T-helper 2 cell (primary cell): ENCODE measurements at places on chromosomes 4 and X.

DNA sequence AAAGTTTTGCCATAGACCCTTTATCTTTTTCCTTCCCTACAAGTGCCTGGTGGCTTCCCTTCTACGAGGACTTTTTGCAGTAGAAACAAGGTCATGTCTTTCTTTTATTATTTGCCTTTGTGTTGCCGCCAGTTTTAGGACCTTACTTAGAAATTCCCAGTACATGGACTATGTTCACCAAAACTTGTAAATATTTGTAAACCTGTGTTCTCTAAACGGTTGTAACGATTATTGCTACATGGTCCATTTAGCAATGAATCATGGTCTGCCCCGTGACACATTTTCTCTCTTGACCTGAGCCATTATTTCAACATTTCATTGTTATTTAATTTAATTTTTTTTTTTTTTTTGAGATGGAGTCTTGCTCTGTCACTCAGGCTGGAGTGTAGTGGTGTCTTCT lies 110.7 kb downstream of the MFAP3L start:
- DNase-seq, result no peak

DNA sequence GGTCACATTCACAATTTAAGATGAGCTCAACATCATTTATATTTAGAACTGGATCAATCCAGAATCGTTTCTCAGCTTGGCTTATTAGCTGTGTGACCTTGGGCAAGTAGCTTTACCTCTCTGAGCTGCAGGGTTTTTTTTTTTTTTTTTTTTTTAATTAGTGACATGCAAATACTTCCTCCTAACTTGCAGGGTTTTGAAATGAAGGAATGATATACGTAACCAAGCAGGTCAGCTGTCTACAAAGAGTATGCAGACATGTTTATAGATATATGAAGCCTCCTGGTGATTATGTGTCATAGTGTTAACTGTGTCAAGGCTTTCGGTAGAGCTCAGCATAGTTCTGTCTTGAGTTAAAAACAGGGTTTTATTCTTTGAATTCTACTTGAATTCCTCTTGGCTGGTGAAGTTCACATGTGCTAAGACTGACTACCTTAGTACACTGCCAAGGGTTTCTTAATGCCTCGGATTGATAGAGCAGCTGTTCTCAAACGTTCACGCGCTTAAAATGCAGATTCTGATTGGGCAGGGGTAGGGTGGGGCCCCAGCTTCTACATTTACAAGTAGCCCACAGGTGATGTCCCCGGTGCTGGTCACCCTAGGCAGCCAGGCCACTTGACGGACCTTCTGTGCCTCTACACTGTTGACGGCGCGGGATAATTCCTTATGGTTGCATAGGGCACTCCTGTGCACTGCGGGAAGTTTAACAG lies 654 bp upstream of the STS start:
- DNase-seq, result no peak

GRCh38 chr4:108072300-108072699 lies 82.6 kb downstream of the HADH start:
- no peak for DNase-seq

DNA sequence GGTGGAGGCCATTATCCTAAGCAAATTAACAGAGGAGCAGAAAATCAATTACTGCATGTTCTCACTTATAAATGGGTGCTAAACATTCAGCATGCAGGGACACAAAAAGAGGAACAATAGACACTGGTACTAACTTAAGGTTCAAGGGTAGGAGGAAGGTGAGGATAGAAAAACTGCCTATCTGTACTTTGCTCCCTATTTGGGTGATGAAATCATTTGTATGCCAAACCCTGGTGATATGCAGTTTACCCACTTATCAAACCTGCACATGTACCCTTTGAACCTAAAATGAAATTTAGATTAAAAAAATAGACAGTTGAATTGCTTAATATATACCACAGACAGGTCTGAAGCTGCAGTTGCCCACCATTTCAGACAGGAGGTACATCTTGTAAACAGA lies 143.3 kb upstream of the KLHL4 start:
- DNase-seq, result no peak

DNA sequence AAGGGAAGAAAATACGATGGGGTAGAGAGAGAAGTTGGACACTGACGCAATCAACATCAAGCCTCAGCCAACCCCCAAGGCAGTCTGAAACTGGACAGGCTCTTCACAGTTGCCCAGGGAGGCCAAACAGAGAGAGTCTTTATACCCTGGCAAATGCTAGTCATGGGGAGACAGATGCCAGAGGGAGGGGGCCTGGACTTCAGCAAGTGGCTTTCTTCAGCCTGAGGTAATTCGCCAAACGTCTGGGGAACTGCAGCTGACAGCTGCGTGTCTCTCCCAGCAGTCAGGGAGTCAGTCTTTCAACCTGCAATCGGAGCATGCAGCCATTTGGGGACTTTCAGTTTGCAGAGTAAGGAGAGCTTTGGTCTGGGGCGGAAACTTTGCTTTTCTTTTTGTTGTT lies 521.6 kb downstream of the TRIML1 start:
- DNase-seq, result no peak

DNA sequence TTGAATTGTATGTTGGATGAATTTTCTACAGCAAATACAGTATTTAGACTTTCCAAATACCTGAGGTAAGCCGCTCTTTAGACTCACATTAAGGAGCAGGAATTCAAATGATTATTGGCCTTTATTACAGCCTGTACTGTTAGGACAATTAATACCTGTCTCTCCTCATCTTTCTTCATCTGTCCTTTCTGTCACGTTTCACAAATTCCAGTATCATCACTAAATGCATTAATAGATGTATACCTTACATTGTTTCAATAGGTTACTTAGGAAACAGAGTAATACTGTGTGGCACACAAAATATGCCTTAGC lies 1.2 kb downstream of the FAM241A start:
- no peak for DNase-seq

- DNase-seq, result no peak
Observed at GRCh38 chr4:177455561-177455970, 13.3 kb upstream of the AGA start.

DNA sequence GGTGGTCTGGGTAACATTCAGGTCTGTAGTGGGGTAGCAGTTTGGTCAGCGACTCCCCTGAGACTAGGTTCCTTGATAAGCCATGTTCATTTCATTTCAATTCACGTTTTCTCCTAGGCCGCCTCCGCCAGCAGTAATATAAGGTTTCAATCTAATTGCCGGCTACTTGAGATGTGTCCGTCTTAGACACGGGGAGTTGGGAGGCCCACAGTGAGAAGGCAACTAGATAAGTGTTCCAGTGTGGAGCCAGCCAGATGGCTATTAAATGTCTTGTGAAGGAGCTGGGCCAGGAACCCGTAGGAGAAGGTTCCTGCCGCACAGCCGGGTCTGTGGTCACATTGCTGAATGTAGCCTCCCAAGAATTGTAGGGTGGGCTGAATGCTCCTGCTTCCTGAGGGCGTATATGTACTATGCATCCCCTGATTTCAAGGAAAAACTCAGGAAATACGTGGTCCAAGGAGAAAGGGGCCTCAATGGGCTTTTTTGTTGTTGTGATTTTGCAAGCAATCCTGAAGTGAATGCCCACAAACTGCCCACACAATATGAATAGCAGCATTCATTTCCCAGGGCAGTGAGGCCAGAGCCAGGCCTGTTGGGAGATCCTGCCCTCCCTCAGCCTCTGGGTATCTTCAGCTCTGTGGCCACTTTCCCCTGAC lies 220.6 kb upstream of the RPL34 start:
- DNase-seq, result no peak

DNA sequence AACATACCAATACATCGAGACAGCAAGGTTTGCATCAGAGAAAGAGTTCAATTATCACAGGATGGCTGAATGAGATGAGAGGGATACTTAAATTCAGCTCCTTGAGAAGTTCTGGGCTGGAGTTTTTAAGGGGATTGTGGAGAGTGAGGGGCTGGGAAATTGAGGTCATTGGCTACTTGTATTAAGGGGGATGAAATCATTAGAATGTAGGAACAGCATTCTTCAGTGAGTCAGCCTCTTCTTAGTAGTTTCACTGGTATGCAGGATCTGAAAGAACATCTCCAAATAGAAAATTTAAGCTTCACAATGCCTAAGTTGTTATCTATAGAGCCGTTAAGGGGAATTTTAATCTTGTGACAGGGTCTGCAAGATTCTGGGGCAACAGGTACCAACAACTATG lies 211.6 kb upstream of the TAPT1 start:
- no peak for DNase-seq

DNA sequence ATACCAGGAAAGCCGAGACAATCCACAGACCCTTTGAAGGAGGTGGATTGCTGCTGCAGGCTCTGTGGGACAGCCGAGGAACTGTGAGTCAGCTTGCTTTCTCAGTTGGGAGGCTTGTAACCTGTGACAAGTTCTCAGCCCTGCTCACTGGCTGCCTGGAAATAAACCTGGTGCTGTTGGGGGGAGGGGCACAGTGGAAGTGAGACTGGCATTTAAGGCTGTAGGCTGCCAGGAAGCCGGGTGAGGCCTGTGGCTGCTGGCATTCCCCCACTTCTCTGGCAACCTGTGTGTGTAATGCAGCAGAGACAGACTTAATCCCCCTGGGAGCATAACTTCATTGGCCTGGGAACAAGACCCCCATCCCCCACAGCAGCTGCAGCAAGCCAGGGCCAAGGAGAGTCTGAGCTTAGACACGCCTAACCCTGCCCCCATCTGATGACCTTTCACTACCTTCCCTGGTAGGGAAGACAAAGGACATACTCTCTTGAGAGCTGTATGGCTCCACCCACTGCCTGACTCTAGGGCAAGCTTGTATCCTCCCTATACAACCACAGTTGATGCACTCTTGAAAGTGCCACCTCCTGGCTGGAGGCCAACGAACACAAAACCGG lies 64.1 kb downstream of the ALPK1 start:
- DNase-seq, result no peak

DNA sequence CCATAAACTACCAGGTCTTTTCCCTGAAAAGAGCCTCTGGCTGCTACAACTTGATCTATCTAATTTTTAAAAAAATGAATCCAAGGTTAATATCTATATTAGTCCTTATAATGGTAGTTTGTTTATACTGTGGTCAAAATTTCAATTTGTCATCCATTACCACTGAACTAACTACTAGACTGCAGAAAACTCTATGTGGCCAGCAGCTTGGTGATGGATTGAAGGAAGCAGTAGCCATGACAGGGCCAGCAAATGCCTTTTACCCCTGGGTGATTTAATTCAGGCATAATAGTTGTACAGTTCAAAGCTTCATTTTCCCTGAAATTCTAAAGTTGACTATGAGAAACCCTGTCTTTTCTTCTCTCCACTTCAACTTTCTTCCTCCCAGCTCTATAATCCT lies 30.4 kb upstream of the PPARGC1A start:
- no peak for DNase-seq

DNA sequence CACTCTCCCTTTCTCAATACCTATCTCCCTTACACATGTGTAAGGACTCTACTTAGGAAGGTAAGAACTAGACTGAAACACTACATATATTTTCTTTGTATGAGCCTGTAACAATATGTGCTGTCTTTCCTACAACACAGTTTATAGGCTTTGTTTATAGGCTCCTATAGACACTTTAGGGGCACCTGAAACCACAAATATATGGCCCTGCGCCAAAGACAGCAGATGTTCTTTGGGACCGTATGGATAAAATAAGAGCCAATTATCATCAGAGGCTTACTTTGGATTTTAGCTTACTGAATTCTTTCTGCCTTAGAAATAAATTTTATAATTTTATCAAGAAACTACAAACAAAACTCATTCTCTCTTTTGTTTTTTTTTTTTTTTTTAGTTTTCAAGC lies 16.6 kb upstream of the CXCL3 start:
- DNase-seq, result no peak

DNA sequence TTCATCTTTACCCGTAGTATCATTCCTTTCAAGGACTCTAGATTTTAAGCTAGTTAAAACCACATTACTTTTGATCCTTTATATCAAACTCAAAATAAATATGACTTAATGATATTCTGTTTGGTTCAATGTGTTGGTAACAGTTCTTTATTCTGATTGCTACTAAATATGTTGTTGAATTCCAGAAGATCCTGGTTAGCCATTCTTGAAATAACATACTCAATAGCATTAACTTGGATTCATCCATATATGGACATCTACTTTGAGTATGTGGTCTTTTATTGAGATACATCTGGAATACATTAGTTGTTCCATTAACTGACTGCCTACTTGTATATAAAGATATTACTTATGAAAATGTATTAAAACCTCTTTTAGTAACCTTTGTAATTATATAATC lies 27.5 kb upstream of the PCDH18 start:
- DNase-seq, result no peak

DNA sequence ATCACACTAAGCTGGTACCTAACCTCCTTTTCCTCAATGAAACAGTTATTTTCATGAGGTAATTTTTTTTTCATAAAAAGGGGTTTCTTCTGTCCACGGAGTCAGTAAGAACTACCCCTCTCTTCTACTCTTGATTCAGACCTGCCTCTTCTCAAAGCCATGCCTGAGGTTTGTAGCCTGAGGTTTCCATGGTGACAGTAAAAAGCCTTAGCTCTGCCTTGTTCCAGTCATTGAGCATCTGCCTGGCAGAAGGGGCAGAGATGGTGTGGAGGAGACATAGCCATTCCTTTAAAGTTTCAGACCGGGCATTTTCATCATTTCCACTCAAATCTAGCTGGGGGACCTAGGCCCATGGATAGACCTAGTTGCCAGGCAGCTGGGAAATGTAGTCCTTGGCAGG lies 135.5 kb downstream of the REPS2 start:
- no peak for DNase-seq

GRCh38 chr4:181018913-181019312 lies 1224.3 kb upstream of the TENM3 start:
- no peak for DNase-seq

- no peak for DNase-seq
Observed at GRCh38 chrX:70434914-70435586, 9.6 kb upstream of the DLG3 start.

GRCh38 chr4:2135083-2135482 lies 76.0 kb downstream of the NAT8L start:
- DNase-seq, result no peak

DNA sequence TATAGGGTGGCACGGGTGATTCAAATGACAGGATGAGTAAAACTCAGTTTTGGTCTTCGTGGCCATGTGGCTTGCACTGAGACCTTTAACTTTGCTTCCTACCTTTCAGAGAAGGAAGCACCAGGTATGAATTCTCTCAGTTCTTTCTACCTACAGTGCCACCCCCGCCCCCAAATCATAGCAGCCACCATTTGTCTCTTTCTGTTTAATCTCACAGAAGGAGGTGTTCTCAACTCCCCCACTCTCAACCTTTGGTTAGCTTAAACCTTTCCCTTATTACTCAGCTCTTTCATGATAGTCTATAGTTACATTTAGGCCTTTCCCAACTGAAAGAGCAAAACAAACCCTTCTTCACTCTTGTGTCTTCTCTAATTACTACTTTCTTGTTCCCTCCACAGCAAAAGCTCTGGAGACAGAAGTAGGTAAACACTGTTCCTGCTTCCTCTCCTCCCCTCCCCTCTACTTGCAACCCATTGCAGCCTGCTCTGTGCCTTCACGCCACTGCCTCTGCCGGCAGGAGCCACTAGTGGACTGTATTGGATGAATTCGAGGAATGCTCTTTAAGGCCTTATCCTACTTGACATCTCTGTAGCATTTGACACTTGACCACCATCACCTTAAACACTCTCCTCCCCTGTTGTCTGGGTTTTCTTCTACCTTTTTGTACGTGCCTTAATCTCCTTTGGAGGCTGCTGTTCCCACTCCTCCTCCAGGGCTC lies 123.7 kb downstream of the AFF1 start:
- no peak for DNase-seq

- no peak for DNase-seq
Observed at GRCh38 chr4:76830964-76831703, 66.8 kb downstream of the SOWAHB start.
